Left renal cortex interstitium (tissue), 4 donors: ENCODE measurements at places on chromosomes 5 and 9. TPM values are rescaled to one million over a fixed set of nuclear protein-coding genes. Genes with fewer than 3 reads are reported as not detected.
A peak's percentile ranks its signal among the peaks of the same experiment; 100 is the strongest.

GRCh38 chr9:117809751-117810150, 105.5 kb downstream of the TLR4 start:
- no peak for DNase-seq

DNA sequence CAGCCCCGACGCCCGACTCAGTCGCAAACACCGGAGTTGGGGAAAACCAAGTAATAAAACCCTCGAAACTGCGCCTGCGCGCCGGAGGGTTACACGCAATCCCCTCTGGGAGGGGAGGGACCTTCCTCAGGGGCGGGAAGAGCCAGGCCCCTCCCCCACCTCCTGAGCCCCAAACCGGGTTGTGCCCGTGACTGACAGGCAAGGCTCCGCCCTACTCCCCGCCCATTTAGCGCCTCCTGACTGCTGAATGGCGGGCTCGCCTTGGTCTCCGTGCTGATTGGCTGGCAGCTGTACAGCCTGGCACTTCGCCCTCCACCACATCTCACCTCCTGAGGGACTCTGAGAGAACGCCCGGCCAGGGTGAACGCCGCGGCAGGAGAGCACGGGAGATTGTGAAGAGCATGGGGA, at the start of gene PRDM9:
Gene PRDM9 (plus strand): TSS at position 332 of the 408 bp plus-strand sequence. CDS start 1,425 bp downstream, outside the sequence.
- no peak for DNase-seq

DNA sequence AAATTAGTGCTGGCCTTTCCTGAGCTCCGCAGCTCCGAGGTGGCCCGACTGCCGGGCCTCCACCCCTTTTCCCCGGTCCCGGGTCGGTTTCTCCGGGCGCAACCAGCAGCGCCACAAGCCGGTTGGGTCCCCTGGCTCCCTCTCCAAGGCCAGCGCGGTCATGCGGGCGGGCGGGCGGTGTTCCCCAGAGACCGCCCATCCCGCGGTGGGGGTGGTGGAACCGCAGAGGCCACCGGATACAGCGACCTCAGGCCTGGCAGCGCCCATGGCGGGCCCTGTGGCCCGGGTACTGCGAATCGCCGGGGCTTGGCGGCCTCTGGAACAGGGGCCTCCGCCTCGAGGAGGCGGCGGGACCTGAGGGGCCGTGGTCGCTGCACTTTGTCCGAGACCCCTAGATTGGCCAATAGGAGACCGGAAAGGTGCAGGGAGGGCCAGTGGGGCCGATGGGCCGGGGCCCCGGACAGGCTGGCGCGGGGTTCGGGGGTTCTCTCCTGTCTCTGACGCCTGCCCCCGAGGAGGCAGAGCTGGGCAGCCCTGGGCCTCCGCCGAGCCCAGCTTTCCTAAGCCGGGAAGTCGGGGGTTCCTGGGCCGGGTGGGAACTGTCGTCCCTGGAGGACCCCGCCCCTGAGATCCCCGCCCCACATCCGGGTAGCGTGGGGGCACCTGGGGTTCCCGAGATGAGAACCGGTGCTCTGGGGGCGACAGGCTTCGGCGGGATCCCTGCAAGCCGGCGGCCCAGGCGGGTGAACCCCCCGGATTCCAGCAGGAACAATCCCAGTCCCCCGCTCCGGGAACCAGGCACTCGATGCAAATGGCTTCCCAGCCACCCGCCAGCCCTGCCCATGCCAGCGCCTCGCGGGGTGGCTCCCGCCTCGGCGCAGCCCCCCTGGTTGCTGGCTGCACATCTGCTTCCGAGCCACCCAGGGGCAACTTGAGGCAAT, 293.9 kb downstream of the ZSWIM6 start:
- DNase-seq = peak; percentile 34

SLC36A3 gene
- not detected for polyA plus RNA-seq

DNA sequence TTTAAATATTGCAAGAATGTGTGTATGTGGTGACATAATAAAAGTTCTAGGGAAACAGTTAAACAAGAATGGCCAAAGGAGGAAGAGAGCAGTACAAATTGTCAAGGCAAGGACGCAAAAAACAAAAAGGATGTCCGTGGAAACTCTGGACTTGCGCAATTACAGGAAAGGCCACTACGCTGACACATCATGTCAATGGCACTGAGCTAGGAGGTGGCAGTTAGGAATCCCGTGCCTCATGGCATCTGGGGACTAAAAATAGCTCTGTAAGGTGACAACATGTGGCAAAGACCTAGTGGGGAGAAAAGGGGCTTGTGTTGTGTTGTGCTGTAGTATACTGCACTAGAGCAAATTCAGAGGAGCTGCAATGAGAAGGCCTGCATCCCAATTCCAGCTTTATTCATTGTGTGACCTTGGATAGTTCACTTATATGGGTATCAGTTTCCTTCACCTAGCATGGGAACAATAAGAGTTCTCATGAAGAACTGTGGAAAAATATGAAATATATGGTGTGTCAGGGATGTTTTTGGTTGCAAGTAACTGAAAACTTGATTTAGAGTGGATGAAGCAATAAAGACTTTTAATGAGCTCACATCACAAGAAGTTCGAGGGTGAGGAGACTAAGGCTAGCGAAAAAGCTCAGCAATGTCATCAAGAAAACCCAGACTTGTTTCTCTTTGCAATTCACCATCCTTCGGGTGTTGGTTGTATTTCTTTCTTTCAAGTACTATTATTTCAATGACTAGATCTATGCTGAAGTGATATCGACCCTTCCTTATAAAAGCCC, 124.1 kb upstream of the STC2 start:
- no peak for DNase-seq

GRCh38 chr5:122929980-122930379, 84.6 kb downstream of the SNX24 start:
- DNase-seq = no peak

DNA sequence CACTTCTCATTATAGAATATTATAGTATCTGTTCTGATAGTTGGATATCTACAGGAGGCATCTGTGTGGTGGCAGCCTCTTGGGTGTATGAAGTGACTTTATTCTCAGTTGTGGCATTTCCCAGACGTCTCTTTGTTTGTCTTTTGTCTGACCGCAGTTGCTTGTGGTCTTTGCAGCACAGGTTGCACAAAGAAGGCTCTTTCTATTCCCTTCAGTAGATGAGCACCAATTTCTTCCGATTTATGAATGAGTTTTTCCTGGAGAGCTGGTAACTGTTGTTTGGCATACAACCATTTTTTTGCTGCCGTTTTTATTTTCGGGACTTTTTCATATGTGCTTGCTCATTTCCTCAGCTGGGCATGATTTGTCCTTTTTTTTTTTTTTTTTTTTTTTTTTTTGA, 56.4 kb upstream of the MYO10 start:
- DNase-seq = no peak

DNA sequence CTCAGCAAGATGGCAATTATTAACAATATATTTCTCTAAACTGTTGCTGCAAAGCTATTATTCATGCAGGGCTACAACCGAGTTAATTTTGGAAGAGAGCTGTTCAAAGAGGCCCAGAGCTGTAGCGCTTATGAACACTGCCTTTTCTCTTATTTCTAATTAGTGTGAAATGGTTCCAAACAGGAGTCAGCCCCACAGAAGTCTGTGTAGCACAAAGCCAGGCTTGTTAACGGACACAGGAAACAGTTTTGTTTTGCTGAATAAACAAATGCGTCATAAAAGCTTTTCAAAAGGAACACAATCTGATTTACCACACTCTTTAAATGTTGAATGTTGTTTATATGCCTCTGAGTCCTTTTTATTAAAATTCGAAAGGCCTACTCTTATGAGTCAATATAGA, 396.5 kb downstream of the ANXA1 start:
- DNase-seq = no peak

DNA sequence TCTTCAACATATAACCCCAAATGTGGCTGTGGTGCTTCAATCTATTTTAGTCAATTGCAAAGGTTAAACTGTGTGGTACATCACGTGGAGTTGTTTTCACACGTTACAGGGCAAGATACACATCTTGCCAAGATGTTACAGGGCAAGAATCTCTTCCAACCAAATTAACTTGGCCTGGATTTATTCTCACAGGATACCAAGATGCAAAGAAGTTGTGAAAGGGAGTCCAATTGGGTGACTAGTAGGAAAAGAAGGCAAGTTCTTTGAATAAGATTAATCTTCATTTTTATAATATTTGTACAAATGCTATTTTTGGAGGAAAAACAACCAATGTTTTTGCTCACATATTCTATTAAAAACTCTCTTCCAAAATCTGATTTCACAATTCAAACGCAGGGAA, 4.8 kb upstream of the IFNA8 start:
- DNase-seq = no peak

GRCh38 chr5:154325566-154325965, 120.2 kb upstream of the SAP30L start:
- DNase-seq = no peak

DNA sequence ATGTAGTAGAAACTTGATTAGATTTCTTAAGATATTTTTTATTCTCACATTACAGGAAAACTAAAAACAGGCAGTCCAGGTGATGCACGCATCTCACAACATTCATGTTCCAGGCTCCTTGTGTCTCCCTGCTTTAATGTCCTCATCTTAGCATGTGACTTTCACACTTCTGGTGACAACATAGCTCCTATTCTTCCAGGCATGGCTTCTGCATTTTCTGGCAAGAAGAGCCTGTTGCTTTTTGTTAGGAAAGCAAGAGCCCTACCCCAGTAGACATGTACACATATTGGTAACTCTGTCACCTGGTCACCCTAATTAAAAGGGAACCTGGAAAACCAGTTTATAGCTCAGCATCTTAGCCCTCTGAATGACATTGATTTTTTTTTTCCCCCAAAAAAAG, 92.5 kb downstream of the PPIC start:
- DNase-seq = no peak

OGN gene
- polyA plus RNA-seq = 33.1 TPM

RNF44 gene
- polyA plus RNA-seq = 71.5 TPM

SLC1A1 gene
- polyA plus RNA-seq = 18.8 TPM

- no peak for DNase-seq
Observed at GRCh38 chr5:117955831-117956230, 1032.5 kb downstream of the DTWD2 start.

GRCh38 chr5:160198841-160199409, 30.4 kb upstream of the FABP6 start:
- DNase-seq = no peak

DNA sequence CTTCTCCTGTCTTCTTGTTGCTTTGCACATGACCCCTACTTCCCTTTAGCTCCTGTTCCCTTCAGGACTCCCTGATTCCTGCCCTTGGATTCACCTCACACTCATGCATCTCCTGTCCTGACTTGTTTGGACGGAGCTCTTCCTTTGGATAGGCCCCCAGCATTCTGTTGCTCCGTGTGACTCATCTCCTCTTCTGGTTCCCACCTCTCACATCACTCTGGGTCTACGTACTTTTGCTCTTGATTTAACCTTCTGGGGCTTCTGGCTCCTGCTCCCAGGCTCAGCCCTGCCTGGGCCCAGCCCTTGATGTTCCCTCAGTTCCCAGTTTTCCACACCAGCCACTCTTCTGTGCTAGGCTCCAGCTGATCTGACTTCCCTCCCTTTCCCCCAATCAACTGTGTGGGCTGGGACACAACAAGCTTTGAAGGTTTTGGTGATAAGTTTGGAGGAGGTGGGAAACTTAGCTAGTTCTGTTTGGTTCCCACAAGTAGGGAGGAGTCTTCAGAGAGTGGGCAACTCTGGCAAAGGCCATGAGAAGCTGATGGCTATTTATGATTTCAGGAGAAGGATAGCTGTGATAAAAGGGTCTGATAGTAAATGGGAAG, 331.5 kb downstream of the ARHGEF28 start:
- DNase-seq = no peak

TAF11L7 gene
- polyA plus RNA-seq = not detected

DNA sequence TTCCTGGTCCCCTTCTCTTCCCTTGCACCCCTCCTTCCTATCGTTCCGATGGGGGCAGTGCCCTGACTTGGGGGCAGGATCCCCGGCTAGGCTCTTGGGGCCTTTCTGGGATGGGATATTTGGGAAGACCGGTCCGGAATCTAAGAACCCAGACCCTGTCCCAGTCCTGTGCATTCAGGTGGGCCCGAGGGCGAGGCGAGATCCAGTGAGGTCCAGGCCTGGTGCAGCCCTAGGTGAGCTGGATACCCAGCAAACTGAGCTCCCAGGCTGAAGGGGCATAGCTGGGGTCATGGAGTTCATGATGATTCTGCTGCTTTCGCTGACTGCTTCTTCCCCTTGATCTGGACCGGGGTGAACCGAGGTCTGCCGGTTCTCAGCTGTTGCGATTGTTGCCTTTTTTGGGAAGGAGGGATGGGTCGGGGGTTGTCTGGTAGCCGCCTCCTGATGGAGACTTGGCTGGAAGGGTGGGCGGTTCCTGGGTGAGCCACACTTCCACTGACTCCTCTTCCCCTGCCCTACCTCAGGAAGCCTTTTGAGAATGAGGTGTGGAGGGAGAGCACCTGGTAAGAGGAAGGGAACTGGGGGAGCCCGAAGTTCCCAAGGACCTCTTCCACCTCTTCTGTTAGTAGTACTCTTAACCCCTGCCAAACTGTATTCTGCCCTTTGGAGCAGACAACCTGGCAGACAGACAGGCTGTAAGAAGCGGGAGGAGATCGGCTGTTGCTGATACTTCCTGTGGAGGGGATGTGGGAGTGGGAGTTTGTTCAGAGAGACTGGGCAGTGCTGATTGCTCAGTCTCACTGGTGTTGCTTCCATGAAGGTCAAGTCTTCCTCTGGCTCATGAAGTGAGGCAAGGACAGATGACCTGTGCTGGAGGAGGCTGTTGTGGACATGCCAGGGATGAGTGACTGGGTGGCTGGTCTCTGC, 1.0 kb downstream of the LRRC8A start:
- DNase-seq = no peak

ZNF367 gene
- 11.8 TPM for polyA plus RNA-seq

ATP10B gene
- polyA plus RNA-seq = 0.54 TPM

FOXD1 gene
- polyA plus RNA-seq = 23.6 TPM

PCDHGA2 gene
- 8.4 TPM for polyA plus RNA-seq

- DNase-seq = no peak
Observed at GRCh38 chr9:34796924-34797323, 87.0 kb upstream of the CCL21 start.

SPATA24 gene
- 13.1 TPM for polyA plus RNA-seq
